ENCODE measurements at places on chromosomes 7 and 10. TPM values are rescaled to one million over a fixed set of nuclear protein-coding genes. Genes with fewer than 3 reads are reported as not detected.
A peak's percentile ranks its signal among the peaks of the same experiment; 100 is the strongest.

- H3K36me3 ChIP-seq = no peaks in the 10 kb centered on the region
- no peak overlapping the region for H3K27ac ChIP-seq
- peak; percentile 79 for DNase-seq
- no peak overlapping the region for H3K4me3 ChIP-seq
- no peaks in the 10 kb centered on the region for H3K27me3 ChIP-seq
- no peaks in the 10 kb centered on the region for H3K4me1 ChIP-seq
Observed at GRCh38 chr7:98021588-98022351, 31.8 kb upstream of the OCM2 start.

GRCh38 chr10:114327537-114328440 lies 76.5 kb downstream of the AFAP1L2 start:
- H3K36me3 ChIP-seq = no peaks in the 10 kb centered on the region
- H3K27ac ChIP-seq = no peak overlapping the region
- H3K4me3 ChIP-seq = no peak overlapping the region
- no peak for DNase-seq
- no peaks in the 10 kb centered on the region for H3K27me3 ChIP-seq
- H3K4me1 ChIP-seq = no peaks in the 10 kb centered on the region

The C10orf62 gene
- total RNA-seq = not detected

The NXPH1 gene
- total RNA-seq = not detected

- peak overlapping the region; percentile 86 for H3K27ac ChIP-seq
- DNase-seq = no peak
- H3K36me3 ChIP-seq = no peaks in the 10 kb centered on the region
- no peaks in the 10 kb centered on the region for H3K27me3 ChIP-seq
Observed at GRCh38 chr7:128738570-128739047, 550 bp upstream of the CALU start.

- no peak overlapping the region for H3K27ac ChIP-seq
- H3K4me1 ChIP-seq = no peaks in the 10 kb centered on the region
- no peaks in the 10 kb centered on the region for H3K36me3 ChIP-seq
Observed at GRCh38 chr7:158369866-158370265, 217.8 kb downstream of the PTPRN2 start.

- H3K27me3 ChIP-seq = no peaks in the 10 kb centered on the region
- DNase-seq = peak; percentile 30
- H3K36me3 ChIP-seq = no peaks in the 10 kb centered on the region
- peaks cover 50% of the 10 kb centered on the region for H3K4me1 ChIP-seq
- no peak overlapping the region for H3K4me3 ChIP-seq
- peak overlapping the region; percentile 57 for H3K27ac ChIP-seq
Observed at GRCh38 chr7:33044986-33045385, 17.6 kb downstream of the NT5C3A start.

DNA sequence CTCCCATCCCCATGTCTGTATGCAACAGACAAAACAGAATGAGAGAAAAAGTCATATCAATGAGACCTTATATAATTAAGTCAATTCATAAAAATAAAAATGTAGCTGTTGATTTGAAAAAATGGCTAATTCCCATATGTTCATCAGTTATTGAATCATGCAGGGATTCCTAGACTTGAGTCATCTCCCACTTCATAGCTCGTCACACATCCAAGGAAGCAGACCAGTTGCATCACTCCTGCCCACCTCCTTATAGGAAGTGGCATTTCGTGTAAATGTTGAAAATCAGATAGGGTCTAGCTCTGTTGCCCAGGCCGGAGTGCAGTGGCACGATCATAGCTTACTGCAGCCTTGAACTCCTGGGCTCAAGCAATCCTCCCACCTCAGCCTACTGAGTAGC lies 56.1 kb upstream of the SH2B2 start:
- H3K27me3 ChIP-seq = no peaks in the 10 kb centered on the region
- DNase-seq = no peak
- no peak overlapping the region for H3K4me3 ChIP-seq
- H3K27ac ChIP-seq = no peak overlapping the region
- H3K4me1 ChIP-seq = no peaks in the 10 kb centered on the region

The SCIN gene
- 0.09 TPM for total RNA-seq

GRCh38 chr10:128708182-128708581 lies 582.0 kb upstream of the MKI67 start:
- no peak overlapping the region for H3K27ac ChIP-seq
- H3K36me3 ChIP-seq = no peaks in the 10 kb centered on the region
- no peak for DNase-seq
- no peaks in the 10 kb centered on the region for H3K4me1 ChIP-seq

The SOSTDC1 gene
- total RNA-seq = not detected

The ADCY1 gene
- total RNA-seq = 0.98 TPM

- peaks cover 8% of the 10 kb centered on the region for H3K4me1 ChIP-seq
- H3K4me3 ChIP-seq = no peak overlapping the region
- no peaks in the 10 kb centered on the region for H3K27me3 ChIP-seq
- no peaks in the 10 kb centered on the region for H3K36me3 ChIP-seq
- H3K27ac ChIP-seq = no peak overlapping the region
Observed at GRCh38 chr7:12028508-12028907, 182.6 kb upstream of the TMEM106B start.

The HKDC1 gene
- 0.79 TPM for total RNA-seq

Measured in A673 (cell line).